ENCODE measurements at places on chromosomes 6 and 20.

- DNase-seq: no peak
Observed at GRCh38 chr20:32559205-32559752, 25.9 kb downstream of the NOL4L start.

DNA sequence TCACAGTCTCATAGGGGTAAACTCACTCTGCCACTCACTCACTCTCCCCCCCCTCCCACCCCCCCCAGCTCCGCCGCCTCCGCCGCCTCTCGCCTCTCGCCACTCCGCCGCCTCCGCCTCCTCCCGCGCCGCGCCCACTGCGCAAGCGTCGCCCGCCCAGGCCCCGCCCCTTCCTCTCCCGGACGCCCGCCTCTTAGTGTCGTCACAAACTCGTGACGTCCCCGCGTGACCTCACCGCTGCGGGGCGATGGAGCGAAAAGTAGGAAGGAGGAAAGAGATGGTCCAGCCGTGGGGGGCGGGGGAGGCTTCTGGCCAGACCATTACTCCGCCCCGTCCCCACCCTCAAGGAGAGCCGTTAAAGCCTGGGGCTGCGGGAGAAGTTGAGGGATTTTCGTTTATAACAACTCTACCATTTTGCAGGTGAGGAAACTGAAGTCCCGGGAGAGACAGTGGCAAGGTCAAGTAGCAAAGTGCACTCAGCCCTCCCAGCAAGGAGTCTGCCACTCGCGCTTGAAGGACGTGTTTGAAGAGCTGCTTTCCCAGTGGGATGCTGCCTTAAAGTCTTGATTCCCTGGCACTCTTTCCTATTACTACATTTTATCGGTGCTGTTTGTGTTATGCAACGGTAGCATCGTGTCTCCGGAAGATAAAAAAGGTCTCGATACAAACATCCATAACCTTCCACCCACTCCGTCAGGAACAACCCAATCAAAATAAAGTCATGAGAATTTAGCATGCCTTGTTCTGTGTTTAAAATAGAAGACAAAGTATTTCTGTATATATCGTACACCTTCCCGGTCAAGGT is at the start of gene ILRUN:
Gene ILRUN (minus strand): TSS at position 29 of the 805 bp plus-strand sequence. CDS start 164 bp downstream, outside the sequence.
- peak; percentile 86 for DNase-seq

GRCh38 chr20:50251992-50252511 is 61.4 kb downstream of the CEBPB start:
- DNase-seq: no peak

DNA sequence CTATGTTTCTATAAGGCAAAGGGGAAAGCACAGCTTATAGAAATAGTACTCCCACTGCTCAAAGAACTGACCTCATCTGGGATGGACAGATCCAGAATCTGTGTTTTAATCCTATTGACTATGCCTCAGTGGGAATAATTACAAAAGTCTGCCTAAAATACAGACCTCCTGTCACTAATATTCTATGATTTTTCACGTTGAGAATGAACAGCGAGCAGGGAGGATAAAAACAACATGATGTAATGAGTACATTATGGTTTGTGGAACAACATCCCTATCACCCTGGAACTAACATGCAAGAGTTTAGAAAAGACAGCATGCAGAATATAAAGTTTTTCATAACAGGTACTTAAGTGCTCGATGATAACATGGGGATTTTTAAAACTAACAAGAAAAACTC is 53.9 kb downstream of the EPHA7 start:
- DNase-seq: no peak

DNA sequence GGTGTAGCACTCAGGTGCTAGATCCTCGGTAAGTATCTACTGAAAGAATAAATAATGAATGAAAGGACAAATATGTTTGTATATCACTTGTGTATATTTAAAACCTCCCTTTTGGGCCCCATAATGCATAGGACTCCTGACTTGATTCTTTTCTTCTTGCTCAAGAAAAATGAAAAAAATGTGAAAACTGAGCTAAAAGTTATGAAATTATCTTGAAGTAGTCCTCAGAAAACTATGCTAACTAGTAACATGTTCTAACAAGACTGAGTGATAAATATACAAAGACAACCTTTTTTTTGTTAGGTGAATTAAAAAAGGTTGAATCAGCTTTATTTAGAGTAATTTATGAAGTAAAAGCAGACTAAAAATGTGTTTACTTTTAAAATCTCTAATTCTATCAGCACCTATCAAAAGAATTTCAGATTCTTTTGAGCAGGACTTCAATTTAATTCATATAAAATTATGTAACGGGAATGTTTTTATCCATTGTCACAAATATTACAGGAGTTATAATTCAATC is 247.8 kb upstream of the JAG1 start:
- DNase-seq: no peak

- DNase-seq: no peak
Observed at GRCh38 chr6:89873721-89874120, 20.5 kb upstream of the GJA10 start.

GRCh38 chr6:29728875-29729270 is 5.6 kb downstream of the HLA-F start:
- no peak for DNase-seq

DNA sequence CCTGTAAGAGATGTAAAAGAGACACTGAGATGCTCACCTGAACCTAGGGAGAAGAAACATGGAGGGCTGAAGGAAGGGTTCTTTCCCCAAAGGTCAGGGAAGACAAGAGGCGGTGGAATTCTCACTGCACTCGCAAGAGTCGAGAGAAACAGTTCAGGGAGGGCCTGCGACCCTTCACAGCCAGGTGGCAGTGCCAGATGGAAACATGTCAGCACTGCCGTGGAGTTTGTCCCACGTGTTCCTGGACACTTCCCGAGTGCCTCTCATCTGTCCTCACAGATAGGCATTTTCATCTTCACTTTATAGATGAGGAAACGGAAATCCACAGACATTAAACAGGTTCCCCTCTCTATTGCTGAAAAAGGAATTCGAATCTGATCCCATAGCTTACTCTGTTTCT is 70.4 kb upstream of the SYNJ2 start:
- DNase-seq: no peak

- no peak for DNase-seq
Observed at GRCh38 chr6:13396241-13396792, 68.0 kb upstream of the TBC1D7 start.

DNA sequence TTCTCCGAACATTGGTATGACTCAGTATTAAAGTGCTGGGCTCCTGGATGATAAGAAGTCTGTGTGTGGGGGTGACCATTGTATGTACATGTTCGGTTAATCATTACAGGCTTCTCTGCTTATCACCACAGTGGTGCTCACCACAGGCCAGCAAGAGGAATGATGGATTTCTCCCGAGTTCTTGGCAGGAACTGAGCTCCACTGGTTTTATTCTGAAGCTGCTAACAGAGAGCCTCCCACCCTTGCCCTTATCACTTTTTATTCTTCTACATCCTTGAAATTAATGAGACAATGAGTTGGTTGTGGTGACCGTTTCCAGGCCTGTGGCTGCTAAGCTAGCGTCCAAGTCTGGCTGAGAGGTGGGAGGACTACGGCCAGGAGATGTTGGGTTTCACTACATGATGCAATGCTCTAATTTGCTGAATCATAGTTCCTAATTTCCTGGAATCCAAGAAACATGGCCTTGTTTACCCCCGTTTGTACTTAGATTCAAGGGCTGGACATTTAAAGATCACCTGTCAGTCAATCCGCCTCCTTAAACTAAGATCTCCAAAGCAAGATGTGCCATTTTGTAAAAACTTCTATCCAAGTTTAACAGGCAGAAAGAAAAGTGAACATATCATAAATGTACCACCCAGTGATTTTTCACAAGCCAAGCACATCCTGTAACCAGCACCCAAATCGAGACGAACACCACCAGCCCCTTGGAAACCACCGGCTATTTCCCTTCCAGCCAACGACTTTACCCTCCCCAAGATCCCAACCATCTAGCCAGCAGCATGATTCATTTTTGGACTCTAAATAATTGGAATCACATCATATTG is 172.5 kb downstream of the FOXA2 start:
- DNase-seq: no peak

GRCh38 chr6:153980171-153980570 is 58.9 kb upstream of the OPRM1 start:
- DNase-seq: no peak

- DNase-seq: no peak
Observed at GRCh38 chr6:96878143-96878542, 19.5 kb downstream of the NDUFAF4 start.

GRCh38 chr20:49214571-49214970 is 4.6 kb upstream of the DDX27 start:
- DNase-seq: no peak

GRCh38 chr20:4053071-4053919 is 37.9 kb upstream of the RNF24 start:
- no peak for DNase-seq

GRCh38 chr6:98039904-98040607 is 757.0 kb upstream of the MMS22L start:
- DNase-seq: no peak

DNA sequence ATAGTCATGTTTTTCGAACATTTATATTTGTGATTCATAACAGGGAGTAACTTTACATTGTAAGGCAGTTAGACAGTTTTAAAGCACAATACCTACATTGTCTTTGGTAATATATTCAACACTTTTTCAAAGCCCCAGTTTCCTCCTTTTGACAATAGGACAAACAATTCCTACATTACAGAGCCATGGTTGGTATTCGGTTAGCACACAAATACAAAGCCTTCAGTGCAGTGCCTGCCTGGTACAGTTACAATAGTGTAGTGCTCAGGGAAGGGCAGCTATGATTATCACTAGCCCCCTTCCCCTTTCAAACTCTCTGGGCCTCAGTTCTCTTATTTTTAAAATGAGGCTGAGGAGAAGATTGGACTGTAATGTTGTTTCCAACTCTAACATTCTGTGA is 207.8 kb downstream of the TPBG start:
- no peak for DNase-seq

DNA sequence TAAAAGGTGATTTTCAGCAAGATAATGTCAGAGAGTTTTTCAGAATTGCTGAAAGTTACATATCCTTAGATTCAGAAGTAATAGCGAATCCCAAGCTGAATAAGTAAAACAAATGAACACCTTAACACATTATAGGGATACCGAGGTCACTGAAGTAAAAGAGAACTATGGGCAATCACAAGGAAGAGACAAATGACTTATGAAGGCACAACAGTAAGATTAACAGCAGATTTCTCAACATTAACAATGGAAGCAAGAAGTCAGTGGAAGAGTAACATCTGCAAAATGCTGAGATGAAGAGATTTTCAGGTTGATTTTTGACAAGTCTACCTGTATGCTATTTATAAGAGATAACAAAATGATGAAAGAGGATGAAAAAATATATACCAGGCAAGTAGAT is 86.1 kb upstream of the EZR start:
- DNase-seq: no peak

DNA sequence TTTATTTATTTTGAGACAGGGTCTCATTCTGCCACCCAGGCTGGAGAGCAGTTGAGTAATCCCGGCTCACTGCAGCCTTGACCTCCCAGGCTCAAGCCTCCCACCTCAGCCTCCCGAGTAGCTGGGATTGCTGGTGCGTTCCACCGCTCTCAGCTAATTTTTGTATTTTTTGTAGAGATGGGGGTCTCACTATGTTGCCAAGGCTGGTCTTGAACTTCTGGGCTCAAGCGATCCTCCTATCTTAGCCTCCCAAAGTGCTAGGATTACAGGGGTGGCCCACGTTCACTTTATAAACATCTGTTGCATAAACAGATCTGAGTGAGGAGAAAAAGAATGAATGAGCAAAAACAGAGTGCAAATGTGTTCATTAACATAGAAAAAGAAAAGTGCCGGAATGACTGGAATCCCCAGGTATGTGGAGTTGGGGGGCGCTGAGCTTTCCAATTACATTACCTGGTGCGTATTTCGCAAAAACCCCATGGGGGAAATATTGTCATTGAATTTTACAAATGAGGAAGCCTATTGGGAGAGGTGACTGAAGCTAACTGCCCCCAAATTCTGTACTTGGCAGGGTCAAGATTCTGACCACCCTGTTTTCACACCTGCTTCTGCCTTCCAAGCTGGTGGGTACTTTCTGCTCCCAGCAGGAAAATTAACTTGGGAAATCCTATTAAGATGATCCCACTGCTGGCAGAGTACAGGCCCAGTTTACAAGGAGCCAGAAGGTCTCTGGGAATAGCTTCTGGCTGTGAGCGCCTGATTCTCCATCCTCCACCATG is 207.7 kb upstream of the JARID2 start:
- DNase-seq: no peak

GRCh38 chr20:58313396-58313795 is 3.9 kb downstream of the RAB22A start:
- DNase-seq: no peak

DNA sequence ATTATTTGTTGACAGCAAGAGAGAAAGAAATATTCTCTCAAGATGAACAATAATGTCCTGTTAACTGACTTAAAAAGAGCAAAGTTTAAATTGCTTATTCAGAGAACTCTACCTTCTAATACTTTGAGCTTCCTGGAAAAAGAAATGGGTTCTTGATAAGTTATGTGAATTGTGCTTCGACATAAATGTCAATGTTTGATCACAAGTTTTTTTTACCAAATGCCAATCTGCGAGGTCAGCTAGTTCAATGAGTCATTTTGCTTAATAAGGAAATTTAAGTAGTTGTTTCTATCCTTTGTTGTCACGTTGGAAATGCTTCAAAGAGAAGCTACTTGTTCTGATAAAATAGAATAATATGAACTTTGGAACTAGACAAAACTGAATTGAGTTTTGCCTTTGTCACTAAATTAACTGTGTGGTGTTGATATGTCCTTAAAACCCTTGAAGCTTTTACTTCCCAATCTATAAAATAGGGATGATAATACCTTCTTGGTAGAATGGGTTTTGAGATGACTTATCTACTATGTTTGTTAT is 642.1 kb upstream of the FLRT3 start:
- DNase-seq: no peak

- no peak for DNase-seq
Observed at GRCh38 chr20:38307371-38308046, 3.6 kb downstream of the BPI start.

DNA sequence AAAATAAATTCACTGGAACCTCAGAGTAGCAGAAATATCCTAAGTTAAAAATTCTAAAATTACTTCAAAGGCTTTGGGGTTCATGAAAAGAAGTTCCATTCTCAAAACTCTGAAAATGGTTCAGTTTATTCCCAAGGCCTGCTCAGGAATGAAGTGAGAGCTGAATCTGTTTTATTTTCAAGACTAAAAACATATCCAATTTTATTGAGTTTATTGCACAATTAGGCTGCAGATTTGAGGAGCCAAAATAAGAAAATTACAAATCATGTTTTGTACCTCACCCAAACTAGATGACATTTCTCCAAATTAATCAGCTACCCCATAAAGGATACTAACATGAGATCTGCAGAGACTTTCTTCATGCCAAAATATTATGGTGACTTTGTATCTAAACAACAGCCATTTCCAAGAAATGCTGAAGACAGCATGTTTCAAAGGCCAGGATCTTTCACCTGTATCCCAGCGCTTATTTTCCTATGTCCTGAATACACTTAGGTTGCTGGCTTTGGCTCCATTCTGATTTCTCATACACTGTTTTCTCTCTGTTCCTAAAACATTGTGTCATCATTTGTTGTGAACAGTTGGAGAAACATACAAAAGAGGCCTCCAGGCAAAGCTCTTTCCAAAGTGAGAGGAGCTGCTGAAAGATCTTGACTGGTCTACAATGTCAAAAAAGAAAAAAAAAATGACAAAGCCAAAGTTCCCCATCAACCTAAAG is 85.7 kb upstream of the F13A1 start:
- no peak for DNase-seq

All from DMS153 (cell line).